ENCODE measurements at places on chromosomes 1 and 21.

GRCh38 chr1:83794384-83794783 lies 204.5 kb downstream of the TTLL7 start:
- DNase-seq: no peak

DNA sequence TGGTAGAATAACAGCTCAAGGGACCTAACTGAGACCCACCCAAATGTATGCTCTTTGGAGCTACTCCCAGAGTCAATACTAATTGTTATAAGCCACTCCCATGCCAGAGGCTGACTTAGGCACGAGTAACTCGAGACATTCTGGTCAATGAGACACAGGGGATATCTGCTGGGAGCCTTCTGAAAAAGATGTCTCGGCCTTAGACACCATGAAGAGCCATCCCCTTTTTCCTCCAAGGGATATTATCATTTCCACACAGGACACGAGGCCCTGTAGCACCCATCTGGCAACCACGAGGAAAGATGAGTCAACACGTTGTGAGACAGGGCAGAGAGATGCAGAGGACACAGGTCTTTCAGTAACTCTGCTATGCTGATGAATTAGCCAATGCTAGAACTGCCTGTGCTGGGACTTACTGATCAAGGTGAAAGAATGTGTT lies 30.7 kb downstream of the ITPKB start:
- no peak for DNase-seq

DNA sequence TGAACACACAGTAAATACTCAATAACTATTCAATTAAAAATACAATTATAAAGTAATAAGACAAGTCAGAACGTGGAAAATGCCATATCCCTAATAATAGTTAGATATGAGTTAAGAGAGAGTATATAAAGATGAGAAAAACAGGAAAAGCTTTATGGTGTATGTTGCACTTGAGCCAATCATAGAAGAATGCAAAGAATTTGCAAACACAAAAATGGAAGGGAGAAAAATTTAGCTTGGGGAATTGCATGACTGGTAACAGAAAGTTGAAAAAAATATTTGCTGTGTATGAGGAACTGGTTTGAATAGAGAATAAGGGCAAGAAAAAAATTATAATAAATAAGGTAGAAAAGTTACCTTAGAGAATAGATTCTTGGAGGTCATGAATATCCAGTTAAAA lies 739.6 kb upstream of the CXADR start:
- DNase-seq: no peak

DNA sequence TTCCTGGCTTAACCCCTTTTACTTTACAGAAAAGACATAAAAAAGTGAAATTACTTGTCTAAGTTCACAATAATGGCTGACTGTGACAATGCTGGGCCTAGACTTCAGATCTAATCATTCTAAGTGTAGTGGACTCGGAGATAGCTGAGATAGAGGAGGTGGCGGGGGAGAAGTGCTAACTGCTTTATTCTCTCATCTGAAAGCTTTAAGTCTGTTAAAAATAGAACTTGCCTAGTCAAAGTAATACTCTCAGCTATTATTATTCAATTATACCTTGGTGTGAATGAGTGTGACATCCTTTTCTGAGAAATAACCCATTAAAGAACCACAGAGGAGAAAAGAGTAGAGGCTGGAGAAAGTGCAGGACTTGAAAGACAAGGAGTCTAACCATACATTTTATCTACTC lies 96.1 kb upstream of the OLIG2 start:
- DNase-seq: no peak

DNA sequence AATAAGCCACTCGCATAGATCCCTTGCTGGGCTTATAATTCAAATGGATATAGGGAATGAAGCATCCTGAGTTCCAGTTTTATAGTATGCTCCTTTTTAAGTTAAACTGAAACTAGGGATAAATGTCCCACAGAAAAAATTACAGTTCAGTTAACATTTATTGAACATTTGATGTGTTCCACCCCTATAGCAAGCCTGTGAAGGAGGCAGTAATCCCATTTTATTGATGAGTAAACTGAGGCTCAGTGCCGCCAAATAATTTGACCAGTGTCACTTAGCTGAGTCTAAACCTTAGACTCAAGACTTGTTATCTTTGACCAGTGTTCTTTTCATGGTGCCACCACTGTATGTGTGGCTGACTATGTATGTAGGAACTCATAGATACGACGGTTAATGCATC lies 22.4 kb downstream of the URB2 start:
- no peak for DNase-seq

GRCh38 chr1:11714831-11715575 lies 20.9 kb upstream of the AGTRAP start:
- DNase-seq: no peak

GRCh38 chr1:110524311-110525248 lies 5.6 kb upstream of the KCNA10 start:
- DNase-seq: no peak

- no peak for DNase-seq
Measured at GRCh38 chr1:79808816-79809475, 802.4 kb upstream of the ADGRL4 start.

GRCh38 chr1:38013227-38013622 lies 691 bp downstream of the UTP11 start:
- no peak for DNase-seq

GRCh38 chr1:207581496-207582153 lies 63.3 kb upstream of the CR1L start:
- no peak for DNase-seq

GRCh38 chr21:14559102-14559501 lies 13.0 kb upstream of the SAMSN1 start:
- no peak for DNase-seq

DNA sequence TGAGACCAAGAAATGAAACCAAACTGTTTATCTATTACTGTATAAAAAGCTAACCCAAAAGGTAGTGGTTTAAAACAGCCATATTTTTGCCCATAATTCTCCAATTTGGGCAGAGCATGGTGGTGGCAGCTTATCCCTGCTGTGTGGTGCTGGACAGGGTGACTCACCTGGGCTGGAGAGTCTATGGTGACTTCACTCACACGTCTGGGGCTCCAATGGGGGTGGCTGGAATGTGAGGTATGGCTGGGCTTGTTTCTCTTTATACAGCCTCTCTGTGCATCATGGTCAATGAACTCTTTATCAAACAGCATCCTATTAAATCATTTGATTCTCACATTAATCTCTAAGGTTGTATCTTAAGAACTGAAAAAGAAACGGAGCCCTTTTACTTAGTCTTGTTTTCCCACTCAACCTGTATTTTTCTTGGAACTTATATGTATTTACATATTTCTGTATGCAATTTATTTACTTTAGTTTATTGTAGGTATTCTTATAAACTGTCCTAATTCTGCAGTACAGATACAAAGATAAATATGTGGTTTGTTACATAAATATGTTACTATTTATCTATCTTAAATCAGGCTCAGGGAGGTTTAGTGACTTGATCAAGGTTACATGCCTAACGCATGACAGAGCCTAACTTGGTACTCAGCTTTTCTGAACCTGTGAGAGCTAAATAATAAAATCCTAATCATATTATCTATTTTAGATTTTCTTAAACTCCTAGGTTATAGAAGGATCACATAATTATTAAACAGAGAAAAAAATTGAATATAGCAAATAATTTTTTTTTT lies 37.5 kb upstream of the WLS start:
- no peak for DNase-seq

DNA sequence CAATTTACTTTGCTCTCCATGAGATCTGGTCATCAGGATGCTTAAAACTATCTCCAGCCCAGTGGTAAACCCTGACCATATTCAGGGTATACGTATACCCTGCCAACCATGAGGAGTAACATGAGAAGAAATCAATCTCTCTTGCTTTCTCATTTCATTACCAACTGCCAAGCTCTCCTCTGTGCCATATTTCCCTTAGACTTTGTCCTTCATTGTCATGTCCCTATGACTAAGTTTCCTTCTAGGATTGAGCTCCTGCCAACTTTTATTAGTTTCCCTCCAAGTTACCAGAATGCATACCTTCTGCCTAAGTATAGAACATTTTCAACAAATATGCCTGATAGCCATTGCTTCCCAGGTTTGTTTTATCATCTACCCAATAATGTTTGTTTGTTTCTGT lies 1113.9 kb upstream of the B3GALT2 start:
- DNase-seq: no peak

GRCh38 chr1:5478156-5478695 lies 514.0 kb downstream of the NPHP4 start:
- no peak for DNase-seq

- no peak for DNase-seq
Measured at GRCh38 chr1:156308078-156308477, 9.0 kb upstream of the VHLL start.

Data from NCI-H524 treated with DMSO at 0.1 percent for 48 hours (cell line).